ENCODE measurements at places on chromosomes 13 and 19.

DNA sequence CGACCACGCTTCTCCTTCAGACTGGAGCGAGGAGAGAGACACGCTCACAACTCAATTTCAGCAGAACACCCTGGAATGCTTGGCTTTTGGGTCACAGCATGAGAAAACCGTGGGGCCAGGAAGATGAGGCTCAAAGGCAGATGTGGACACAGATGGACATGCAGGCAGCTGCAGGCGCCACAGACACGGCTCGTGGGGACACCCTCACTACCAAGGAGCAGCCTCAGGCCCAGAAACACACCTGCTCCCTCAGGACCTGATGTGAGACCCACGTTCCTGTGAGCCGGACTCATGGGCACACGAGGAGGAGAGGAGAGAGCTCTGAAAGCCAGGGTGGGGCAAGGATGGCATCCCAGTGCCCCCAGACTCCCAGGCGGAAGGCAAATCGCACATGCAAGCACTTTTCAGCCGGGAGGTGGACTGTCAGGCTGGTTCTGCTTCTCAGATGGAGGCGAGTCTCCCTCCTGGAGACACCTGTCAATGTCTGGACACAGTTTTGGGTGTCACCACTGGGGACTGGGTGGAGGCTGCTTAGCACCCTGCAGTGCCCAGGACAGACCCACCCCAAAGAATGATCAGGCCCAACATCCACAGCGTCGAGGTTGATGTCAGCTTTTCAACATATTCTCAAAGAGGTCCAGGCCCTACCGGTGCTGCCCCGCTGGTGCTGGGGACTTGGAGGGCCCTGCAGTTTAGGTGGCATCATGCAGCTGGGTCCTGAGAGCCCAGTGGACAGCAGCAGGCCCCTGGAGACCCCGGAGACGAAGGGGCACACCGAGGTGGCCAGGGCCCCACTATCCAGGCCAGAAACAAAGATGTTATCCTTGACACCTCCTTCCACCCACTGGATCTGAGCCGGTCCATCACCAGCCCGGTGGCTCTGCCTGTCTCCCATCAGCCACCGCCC is 2.3 kb downstream of the ABHD17A start:
- no peak for DNase-seq

DNA sequence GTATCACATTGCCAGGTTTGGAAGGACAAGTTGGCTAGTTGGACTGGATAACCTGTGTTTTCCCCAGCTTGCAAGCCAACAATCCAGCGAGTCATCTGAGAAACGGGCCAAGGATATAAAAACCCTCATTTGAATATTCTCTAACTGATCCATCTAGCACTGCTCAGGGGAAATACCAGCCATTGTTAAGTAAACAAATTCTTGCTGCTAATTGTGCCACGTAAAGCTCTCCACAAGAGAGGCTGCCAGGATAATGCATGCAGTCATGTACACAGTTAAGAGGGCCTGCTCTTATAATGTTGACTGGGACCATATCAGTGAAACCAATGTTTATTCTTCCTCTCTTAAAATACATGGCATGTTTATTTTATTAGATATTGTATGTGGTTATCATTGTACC is 663.2 kb upstream of the SGCG start:
- no peak for DNase-seq

GRCh38 chr19:1407528-1408299 is at the start of gene DAZAP1:
Gene DAZAP1, plus strand, starts transcription at chr19:1407586. Its CDS starts 188 bp downstream, at chr19:1407774.
- DNase-seq: peak; percentile 60

- DNase-seq: no peak
Measured at GRCh38 chr13:43961909-43962308, 82.2 kb downstream of the LACC1 start.

- no peak for DNase-seq
Measured at GRCh38 chr13:39776439-39776838, 121.0 kb downstream of the COG6 start.

Data from inflammatory macrophage (primary cell).